ENCODE measurements at places on chromosomes 12 and 14. TPM values are rescaled to one million over a fixed set of nuclear protein-coding genes. Genes with fewer than 3 reads are reported as not detected.

- H3K27me3 ChIP-seq: no peaks in the 10 kb centered on the region
- H3K4me3 ChIP-seq: no peak overlapping the region
- no peak overlapping the region for H3K27ac ChIP-seq
- no peaks in the 10 kb centered on the region for H3K36me3 ChIP-seq
- DNase-seq: no peak
- H3K4me1 ChIP-seq: no peaks in the 10 kb centered on the region
These were observed 137.9 kb downstream of the BTG1 start for GRCh38 chr12:92007787-92008186.

GRCh38 chr12:51677284-51677968, 86.4 kb downstream of the SCN8A start:
- H3K27me3 ChIP-seq: no peaks in the 10 kb centered on the region
- no peak for DNase-seq
- no peak overlapping the region for H3K27ac ChIP-seq
- H3K4me1 ChIP-seq: no peaks in the 10 kb centered on the region
- H3K36me3 ChIP-seq: no peaks in the 10 kb centered on the region

GRCh38 chr14:95434121-95434520, 82.3 kb downstream of the SYNE3 start:
- H3K36me3 ChIP-seq: no peaks in the 10 kb centered on the region
- no peak overlapping the region for H3K4me3 ChIP-seq
- no peaks in the 10 kb centered on the region for H3K4me1 ChIP-seq
- DNase-seq: no peak
- H3K27ac ChIP-seq: no peak overlapping the region

DNA sequence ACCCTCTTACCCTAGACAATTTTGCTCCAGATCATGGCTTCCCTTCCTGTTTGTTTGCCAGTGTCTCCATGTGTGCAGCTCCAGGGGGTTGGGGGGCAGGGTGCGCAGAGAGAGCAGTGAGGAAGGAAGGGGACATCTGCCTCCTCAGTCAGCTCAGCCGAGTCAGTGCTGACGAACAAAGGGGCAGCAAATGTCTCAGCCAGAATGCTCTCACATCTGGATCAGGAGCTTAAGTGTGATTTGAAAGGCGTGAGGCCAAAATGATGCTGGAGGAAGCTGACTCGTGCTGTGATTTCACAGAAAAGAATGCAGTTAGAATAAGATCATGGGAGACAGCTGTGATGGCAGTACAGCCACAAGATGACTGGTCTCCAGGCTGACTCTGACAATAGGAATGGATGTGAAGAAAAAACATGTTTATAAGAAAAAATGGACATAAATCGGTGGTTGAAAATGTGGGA, 27.1 kb upstream of the CDK17 start:
- DNase-seq: peak; percentile 35
- no peaks in the 10 kb centered on the region for H3K36me3 ChIP-seq
- no peak overlapping the region for H3K4me3 ChIP-seq
- H3K27ac ChIP-seq: peak overlapping the region; percentile 81
- H3K4me1 ChIP-seq: peaks cover 5% of the 10 kb centered on the region

DNA sequence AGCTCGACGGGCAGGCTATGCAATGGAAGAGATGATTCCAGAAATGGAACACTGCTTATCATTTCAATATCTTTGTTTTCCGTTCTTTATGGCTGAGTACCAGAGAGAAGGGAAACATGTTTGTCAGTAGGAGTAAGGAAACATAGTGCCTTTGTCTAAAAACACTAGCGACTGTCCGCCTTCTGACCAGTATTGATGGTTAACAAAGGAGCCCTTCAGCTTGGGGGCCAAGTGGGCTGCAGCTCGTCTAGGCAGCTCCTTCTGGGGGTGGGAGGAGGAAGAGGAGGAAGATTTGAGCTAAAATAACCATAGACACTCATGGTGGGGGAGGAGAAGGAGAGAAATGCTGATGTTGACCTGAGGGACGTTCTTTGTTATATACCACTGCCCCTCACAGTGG, 15.0 kb downstream of the COQ5 start:
- H3K36me3 ChIP-seq: no peaks in the 10 kb centered on the region
- H3K4me3 ChIP-seq: no peak overlapping the region

- no peaks in the 10 kb centered on the region for H3K4me1 ChIP-seq
- no peak for DNase-seq
- no peak overlapping the region for H3K4me3 ChIP-seq
- no peaks in the 10 kb centered on the region for H3K27me3 ChIP-seq
- H3K27ac ChIP-seq: no peak overlapping the region
- no peaks in the 10 kb centered on the region for H3K36me3 ChIP-seq
These were observed 89.3 kb downstream of the OSBPL8 start for GRCh38 chr12:76470028-76470939.

- no peaks in the 10 kb centered on the region for H3K36me3 ChIP-seq
- no peaks in the 10 kb centered on the region for H3K27me3 ChIP-seq
- no peak overlapping the region for H3K4me3 ChIP-seq
- H3K27ac ChIP-seq: no peak overlapping the region
- no peak for DNase-seq
These were observed 7.9 kb downstream of the OTOGL start for GRCh38 chr12:80107221-80107620.

- H3K36me3 ChIP-seq: no peaks in the 10 kb centered on the region
- DNase-seq: no peak
- no peak overlapping the region for H3K4me3 ChIP-seq
These were observed 376.0 kb downstream of the C12orf75 start for GRCh38 chr12:105706321-105706972.

DNA sequence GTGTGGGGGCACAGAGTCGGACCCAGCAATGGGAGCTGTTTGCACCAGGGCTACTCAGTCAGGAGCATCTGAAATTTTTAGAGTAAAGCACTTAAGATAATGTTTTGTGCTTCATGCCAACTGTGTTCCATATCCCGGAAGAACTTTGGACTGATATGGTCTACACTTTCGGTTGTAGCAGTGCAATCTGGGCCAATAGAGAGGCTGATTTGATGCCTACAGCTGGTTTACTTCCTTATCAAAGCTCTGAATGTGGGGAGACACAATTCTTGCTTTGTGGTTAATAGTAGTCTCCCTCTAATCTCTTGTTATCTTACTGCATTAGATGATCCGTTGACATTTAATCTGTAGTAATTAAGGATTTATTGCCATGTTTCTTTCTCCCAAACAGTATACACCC, 7.8 kb upstream of the VDR start:
- no peak for DNase-seq
- no peak overlapping the region for H3K4me3 ChIP-seq
- H3K27me3 ChIP-seq: no peaks in the 10 kb centered on the region
- H3K27ac ChIP-seq: no peak overlapping the region
- no peaks in the 10 kb centered on the region for H3K36me3 ChIP-seq

- no peak for DNase-seq
- no peaks in the 10 kb centered on the region for H3K27me3 ChIP-seq
- no peaks in the 10 kb centered on the region for H3K4me1 ChIP-seq
- no peak overlapping the region for H3K4me3 ChIP-seq
- H3K36me3 ChIP-seq: no peaks in the 10 kb centered on the region
These were observed 29.2 kb upstream of the BMAL2 start for GRCh38 chr12:27303139-27304111.

- H3K27me3 ChIP-seq: no peaks in the 10 kb centered on the region
- peak overlapping the region; percentile 67 for H3K27ac ChIP-seq
- H3K4me3 ChIP-seq: no peak overlapping the region
- H3K36me3 ChIP-seq: no peaks in the 10 kb centered on the region
- peaks cover 6% of the 10 kb centered on the region for H3K4me1 ChIP-seq
These were observed 24.9 kb upstream of the BCDIN3D start for GRCh38 chr12:49867570-49868341.

DNA sequence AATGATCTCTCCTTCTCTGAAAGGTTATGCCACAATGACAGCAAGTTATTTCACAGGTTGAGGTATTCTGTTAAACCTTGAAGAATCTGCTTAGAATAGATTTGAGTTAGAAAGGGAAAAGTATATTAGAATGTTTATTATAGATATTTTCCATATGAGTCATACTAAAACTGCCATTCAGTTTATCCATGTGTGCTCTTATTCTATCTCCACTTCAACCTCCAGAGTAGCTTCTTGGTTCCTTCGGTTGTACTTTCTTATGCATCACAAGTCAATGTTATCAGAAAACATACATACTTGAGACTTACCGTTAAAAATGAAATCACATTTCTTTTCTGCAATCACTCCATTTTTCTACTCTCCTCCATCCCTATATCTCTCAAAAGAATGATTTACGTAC, 197.7 kb downstream of the BCAT1 start:
- no peak overlapping the region for H3K4me3 ChIP-seq
- no peak overlapping the region for H3K27ac ChIP-seq
- no peaks in the 10 kb centered on the region for H3K27me3 ChIP-seq
- no peaks in the 10 kb centered on the region for H3K36me3 ChIP-seq

- H3K4me1 ChIP-seq: no peaks in the 10 kb centered on the region
- H3K4me3 ChIP-seq: no peak overlapping the region
- DNase-seq: no peak
- peaks cover 3% of the 10 kb centered on the region for H3K27me3 ChIP-seq
- H3K27ac ChIP-seq: no peak overlapping the region
- no peaks in the 10 kb centered on the region for H3K36me3 ChIP-seq
These were observed 131.1 kb downstream of the SLC8A3 start for GRCh38 chr14:70057519-70058136.

- H3K4me1 ChIP-seq: peaks cover 20% of the 10 kb centered on the region
- no peak for DNase-seq
- peak overlapping the region; percentile 24 for H3K4me3 ChIP-seq
- H3K36me3 ChIP-seq: no peaks in the 10 kb centered on the region
- peak overlapping the region; percentile 75 for H3K27ac ChIP-seq
These were observed 13.7 kb downstream of the SPRYD3 start for GRCh38 chr12:53065470-53065869.

- no peak for DNase-seq
- H3K4me3 ChIP-seq: no peak overlapping the region
- no peaks in the 10 kb centered on the region for H3K4me1 ChIP-seq
- H3K36me3 ChIP-seq: no peaks in the 10 kb centered on the region
- H3K27me3 ChIP-seq: no peaks in the 10 kb centered on the region
These were observed 4.4 kb downstream of the TMEM179 start for GRCh38 chr14:104600141-104600643.

DNA sequence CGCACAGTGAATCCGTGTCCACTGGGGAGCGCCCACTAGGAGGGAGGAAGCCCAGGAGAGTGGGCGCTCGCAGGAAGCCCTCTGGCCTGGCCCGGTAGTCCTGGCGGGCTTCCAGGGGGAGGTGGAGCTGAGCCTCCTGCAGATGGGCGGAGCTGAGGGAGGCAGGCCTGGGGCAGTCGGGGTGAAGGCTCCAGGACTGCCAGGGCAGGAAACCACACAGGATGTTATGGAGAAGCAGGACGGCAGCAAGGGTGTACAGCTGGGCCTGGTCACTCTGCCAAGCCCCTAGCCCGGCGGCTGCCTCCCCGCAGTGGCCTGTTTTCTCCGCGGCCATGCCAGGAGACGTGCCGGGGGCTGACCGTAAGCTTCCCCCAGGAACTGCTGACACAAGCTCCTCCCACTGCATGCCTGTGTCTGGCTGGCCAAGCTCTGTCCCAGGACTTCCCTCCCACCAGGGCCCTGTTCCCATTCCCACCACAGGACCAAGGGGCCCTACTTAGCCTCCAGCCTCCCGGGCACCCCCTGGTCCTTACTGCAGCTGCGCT, 143.4 kb upstream of the C14orf180 start:
- no peaks in the 10 kb centered on the region for H3K4me1 ChIP-seq
- no peak for DNase-seq
- no peaks in the 10 kb centered on the region for H3K27me3 ChIP-seq

GRCh38 chr12:56658921-56659320, 13.1 kb upstream of the ATP5F1B start:
- no peak for DNase-seq
- no peak overlapping the region for H3K27ac ChIP-seq
- no peak overlapping the region for H3K4me3 ChIP-seq

DNA sequence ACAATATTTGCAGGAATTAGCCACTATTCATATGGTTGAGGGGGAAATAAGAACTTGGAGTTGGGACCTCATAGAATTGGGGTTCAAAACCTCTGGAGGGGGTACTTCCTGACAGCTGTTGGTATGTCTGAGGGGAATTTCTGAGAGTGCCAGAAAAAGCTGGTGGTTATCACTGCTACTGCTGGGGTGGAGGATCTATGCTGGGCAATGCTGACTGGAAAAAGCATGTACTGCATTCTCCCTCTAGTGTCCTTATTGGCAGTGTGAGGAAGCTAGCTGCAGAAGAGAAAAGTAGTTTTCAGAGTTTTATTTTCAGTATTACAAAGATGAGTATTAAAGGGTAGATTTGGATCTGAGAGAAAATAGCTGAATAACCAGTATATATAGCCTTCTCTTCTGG, 88.8 kb downstream of the FUT8 start:
- no peak overlapping the region for H3K27ac ChIP-seq
- DNase-seq: no peak
- H3K27me3 ChIP-seq: no peaks in the 10 kb centered on the region

- no peak overlapping the region for H3K27ac ChIP-seq
- no peaks in the 10 kb centered on the region for H3K27me3 ChIP-seq
- no peak overlapping the region for H3K4me3 ChIP-seq
These were observed 16.2 kb downstream of the CDK17 start for GRCh38 chr12:96383991-96384390.

- no peaks in the 10 kb centered on the region for H3K4me1 ChIP-seq
- H3K4me3 ChIP-seq: no peak overlapping the region
- no peak overlapping the region for H3K27ac ChIP-seq
- no peaks in the 10 kb centered on the region for H3K27me3 ChIP-seq
These were observed 6.5 kb downstream of the OR6C74 start for GRCh38 chr12:55250944-55251343.

GRCh38 chr12:30996255-30996654, 69.7 kb downstream of the TSPAN11 start:
- DNase-seq: no peak
- H3K4me3 ChIP-seq: no peak overlapping the region
- no peaks in the 10 kb centered on the region for H3K4me1 ChIP-seq

- no peak overlapping the region for H3K4me3 ChIP-seq
- no peak overlapping the region for H3K27ac ChIP-seq
- no peaks in the 10 kb centered on the region for H3K36me3 ChIP-seq
- DNase-seq: no peak
- no peaks in the 10 kb centered on the region for H3K4me1 ChIP-seq
- no peaks in the 10 kb centered on the region for H3K27me3 ChIP-seq
These were observed 239.2 kb upstream of the FKBP4 start for GRCh38 chr12:2555487-2556082.

DNA sequence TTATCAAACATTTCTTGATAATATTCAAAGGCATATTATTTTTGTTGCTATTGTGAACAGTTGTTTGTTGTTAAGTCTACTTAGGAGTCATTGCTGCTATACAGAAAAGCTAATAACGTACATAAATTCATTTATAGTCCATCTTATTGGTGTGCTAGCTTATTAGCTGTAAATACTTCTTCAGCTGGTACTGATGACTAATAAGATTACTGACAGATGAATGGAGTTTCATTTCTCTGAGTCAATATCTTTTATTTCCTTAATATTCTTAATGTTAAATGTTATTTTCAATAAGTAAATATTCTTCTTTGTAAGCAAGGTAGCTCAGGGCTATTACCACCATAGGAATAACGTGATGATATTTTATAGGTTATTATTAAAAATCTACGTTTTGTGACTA, 139.4 kb upstream of the SLCO1C1 start:
- H3K36me3 ChIP-seq: no peaks in the 10 kb centered on the region
- no peak overlapping the region for H3K4me3 ChIP-seq
- no peaks in the 10 kb centered on the region for H3K27me3 ChIP-seq
- no peaks in the 10 kb centered on the region for H3K4me1 ChIP-seq

The NINJ2 gene
- 6.3 TPM for total RNA-seq

The C1R gene
- total RNA-seq: 773 TPM

The MYO1H gene
- total RNA-seq: 2.0 TPM

The NRXN3 gene
- total RNA-seq: 3.5 TPM

The VDR gene
- 16.1 TPM for total RNA-seq

The DLST gene
- 104 TPM for total RNA-seq

The ACVRL1 gene
- 109 TPM for total RNA-seq

The KCNMB4 gene
- total RNA-seq: 1.4 TPM

The PRB2 gene
- not detected for total RNA-seq

The GYS2 gene
- total RNA-seq: 0.15 TPM

The ZDHHC22 gene
- not detected for total RNA-seq

All from breast epithelium (tissue), 4 donors.